Activated CD4-positive, alpha-beta memory T cell treated with anti-CD3 and anti-CD28 coated beads, Interleukin-2, amount 10 ng/mL, durations not matched to agents 7 days and 5 days (primary cell): ENCODE measurements at places on chromosomes 4 and X.

DNA sequence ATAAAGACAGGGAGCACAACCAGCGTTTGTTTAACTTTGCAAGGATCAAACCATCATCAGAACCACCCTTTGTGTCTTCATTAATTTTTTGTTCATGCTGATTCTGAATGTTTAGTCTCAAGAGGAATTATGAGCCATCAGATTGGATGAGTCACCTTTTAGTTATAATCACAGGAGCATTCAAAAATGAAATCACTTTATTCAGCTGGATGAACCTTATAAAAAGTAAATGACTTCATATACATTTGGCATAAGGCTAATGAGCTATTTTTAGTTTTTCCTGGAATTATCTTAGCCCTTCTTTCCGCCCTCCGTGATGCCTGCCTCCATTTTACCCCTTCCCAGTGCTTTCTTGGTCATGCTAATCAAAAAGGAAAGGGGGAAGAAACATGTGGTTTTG, 103.6 kb downstream of the SORBS2 start:
- DNase-seq, result no peak

DNA sequence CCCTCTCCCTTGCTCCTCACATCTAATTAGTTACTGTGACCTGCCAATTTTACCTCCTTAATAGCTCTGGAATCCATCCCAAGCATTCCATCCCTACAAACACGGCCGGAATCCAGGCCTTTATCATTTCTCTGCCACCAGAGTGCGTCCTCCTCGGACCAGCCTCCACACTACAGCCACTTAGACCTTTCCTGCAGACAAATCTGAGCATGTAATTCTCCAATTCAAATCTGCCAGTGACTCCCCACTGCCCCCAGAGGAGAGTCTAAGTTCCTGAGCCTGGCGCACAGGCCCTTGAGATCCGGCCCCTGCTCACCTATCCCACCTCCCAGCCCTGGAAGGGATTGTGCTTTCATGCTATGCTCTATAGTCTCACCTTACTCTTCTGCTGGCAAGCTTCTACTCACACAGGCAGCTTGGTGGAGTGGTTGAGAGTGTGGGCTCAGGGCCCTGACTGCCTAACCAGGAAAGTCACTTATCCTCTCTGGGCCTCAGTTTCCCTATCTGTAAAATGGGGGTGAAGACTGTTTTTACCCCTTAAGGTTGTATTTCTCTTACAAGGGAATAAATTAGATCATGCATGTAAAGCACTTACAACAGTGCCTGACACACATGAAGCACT, 31.2 kb downstream of the PJA1 start:
- DNase-seq, result no peak

- no peak for DNase-seq
Measured at GRCh38 chrX:2708592-2709188, 17.6 kb downstream of the CD99 start.

DNA sequence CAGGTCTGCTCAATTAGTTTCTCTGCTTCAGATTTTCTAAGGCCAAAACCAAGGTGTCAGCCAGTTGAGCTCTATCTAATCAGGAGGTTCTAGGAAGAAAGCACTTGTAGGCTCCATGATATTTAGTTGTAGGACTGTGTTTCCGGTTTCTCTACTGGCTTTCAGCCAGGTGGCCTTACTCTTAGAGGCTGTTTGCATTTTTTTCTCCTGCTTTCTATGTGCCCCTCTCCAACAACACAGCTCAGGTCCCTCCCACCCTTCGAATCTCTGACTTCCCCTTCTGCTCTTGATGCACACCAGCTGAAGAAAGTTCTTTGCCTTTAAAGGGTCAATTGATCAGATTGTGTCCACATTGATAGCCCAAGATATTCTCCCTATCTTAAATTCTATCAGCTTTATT, 245.2 kb downstream of the RAB28 start:
- no peak for DNase-seq

DNA sequence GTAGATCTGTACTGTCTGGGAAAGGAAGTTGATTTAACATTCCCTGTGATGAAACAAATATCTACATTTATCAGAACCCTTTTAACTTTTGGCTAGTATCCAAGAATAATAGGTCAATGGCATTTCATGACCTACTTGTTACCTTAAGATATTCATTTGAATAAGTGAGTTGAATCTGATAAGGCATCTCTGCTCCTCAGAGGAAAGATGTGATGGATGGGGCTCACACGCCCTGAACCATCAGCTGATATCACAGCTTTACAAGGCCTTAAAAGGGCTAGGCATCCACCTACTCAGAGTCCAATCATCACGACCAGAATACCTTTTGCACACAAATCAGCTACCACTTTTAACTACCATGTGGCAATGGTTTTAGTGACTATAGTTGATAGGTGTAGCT, 90.2 kb upstream of the PDLIM3 start:
- DNase-seq, result no peak

- no peak for DNase-seq
Measured at GRCh38 chrX:106894978-106895452, 8.1 kb downstream of the RIPPLY1 start.

- DNase-seq, result no peak
Measured at GRCh38 chr4:40455340-40455902, 120.3 kb downstream of the CHRNA9 start.

DNA sequence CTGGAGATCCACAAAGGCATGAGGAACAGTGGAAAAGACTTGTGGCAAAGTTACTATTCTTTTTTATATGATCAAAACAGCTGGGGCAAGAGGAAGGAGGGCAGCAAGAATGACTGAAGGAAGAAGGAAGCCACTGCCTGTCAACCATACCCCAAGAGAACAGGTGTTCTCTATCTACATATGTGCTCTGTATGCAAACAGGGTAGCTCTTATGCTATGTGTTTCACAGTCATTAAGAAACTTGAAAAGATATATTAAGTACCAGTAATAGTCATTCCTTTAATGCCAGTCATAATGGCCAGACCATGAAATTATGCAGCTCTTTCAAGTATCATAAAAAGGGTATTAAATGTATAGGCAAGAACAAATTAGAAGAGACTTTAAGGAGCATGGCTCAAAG, 363.9 kb downstream of the KLHL13 start:
- DNase-seq, result no peak
